COR-L47 (cell line): ENCODE measurements at places on chromosomes 7 and 10.

DNA sequence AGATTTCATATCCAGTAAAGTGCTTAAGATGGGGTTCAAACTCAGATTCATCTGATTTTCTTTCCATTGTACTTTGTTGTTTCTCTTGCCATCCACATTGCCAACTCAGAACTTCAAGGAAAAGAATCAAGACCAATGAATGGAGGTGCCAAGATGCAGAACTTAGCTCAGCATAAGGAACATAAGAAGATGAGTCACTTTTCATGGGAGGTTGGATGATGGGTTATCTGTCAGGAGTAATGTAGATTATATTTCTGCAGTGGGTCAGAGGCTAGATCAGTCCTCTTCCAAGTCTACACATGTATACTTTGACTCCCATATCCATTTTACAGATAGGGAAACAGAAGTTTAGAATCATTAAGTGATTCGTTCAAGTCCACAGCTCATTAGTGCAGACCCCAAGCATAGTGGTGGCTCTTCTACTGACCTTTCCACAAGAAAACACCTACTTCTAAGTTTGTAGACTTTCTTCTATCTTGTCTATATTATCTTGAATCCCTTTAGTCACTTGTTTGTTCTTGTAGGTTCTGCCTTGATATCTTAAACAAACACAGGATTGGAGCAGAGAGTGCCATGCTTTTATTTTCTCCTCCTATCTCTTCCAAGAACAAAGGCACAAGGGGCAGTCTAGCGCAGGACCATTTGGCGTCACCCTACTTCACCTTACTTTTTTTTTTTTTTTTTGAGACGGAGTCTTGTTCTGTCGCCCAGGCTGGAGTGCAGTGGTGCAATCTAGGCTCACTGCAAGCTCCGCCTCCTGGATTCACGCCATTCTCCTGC, 14.0 kb upstream of the ADD3 start:
- no peak for DNase-seq

DNA sequence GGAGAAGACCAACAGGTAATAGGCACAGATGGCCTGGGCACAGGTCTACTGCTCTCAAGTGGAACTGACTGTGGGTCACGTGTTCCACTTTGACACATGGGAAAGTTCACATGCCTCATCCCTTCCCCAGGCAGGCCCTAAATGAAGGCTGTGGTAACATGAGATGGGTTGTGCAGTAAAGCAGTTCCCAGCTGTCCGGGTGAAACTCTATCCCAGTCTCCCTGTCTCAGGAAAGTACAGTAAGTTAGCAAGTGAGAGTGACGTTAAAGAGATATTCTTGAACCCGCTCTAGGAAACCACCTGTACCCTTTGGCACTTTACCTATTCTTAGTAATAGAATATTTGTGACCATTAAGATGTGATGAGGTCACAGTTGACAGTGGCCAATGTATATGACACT, 343.7 kb upstream of the AOAH start:
- no peak for DNase-seq

- DNase-seq = no peak
These were observed 19.8 kb downstream of the TSPAN14 start for GRCh38 chr10:80473692-80474596.

DNA sequence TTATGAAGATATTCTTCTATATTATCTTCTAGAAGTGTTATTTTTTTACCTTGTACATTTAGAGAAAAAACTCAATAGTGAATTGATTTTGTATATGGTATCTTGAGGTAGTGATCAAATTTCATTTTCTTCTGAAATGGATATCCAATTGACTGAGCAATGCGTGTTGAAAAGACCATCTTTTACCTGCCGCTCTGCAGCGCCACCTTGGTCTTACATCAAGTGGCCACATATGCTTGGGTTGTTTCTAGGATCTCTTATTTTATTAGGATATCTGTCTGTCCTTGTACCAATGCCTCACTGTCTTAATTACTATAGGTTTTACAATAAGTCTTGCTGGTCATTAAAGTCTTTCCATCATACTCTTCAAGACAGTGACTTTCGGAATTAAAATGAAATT, 53.0 kb downstream of the CUL2 start:
- DNase-seq = no peak

GRCh38 chr7:112881-113280, 79.5 kb upstream of the FAM20C start:
- DNase-seq = no peak

GRCh38 chr7:75565132-75565837, 73.2 kb downstream of the SPDYE5 start:
- DNase-seq = no peak

GRCh38 chr10:123507298-123507697, 158.9 kb upstream of the GPR26 start:
- DNase-seq = no peak

- DNase-seq = no peak
These were observed 166.2 kb downstream of the AVL9 start for GRCh38 chr7:32661501-32661900.

DNA sequence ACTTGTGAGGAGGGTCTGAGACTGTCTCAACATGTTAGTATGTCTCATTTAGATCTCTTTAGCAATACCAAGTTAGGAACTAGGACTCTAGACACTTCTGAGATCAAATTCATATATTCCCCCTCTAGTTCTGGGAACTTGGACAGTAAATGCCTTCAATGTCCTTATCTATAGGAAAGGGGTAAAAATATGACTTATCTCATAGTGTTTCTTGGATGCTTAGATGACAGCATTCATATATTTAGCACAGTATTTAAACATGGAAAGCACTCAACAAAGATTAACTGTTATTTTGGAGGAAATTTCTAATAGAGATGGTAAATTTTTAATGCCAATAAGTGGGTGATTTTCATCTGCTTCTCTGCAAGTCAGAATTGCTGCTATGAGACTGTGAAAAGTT, 154.6 kb downstream of the CTNNA3 start:
- DNase-seq = no peak

DNA sequence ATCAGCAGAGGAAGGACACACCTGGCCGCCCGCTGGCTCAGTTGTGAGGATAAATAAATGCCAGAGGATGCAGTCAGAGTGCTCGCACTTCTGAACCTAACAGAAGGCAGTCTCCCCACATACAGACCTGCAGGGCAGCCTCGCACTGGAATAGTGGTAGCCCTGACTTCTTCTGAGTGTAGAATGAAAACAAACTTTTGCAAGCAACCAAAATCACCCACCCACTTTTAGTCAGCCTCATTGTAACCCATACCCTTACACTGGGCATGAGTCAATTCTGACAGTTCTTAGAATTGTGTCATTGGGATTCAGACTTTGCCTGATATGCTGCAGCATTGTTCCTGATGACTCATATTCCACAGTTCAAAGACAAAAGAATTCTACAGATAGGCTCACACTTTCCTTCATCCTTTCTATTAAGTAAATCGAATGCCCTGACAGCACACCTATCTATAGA, 167.0 kb upstream of the CDK1 start:
- no peak for DNase-seq

DNA sequence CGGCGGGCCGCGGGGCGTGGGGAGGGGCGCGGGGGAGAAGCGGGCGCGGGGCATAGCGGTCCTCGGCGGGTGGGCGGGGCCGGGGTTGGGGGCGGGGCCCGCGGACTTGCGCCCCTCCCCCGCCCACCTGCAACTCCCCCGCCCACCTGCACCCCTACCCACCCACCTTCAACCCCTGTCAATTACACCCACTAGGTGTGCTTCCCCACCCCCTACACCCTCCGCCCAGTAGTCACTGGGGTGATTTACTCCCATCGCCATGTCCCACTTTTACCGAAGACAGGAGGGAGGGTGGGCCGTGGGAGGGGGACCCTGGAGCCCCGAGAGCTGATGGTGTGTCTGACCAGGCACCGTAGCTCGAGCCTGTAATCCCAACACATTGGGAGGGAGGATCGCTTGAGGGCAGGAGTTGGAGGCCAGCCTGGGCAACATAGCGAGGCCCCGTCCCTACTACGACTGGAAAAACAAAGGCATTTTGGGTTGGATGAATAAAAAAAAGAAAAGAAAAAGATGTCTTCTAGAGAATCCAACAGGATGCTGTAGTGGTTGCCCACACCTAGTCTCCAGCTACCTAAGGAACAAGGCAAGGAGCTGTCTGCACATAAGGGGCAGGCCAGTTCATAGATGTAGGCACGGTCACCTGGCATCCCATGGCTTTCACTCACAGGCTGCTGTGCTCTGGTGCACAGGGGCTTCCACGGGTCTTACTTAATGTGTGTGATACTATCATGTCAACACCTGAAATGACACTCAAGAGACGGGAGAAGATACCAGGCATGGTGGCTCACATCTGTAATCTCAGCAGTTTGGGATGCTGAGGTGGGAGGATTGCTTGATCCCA, 761 bp downstream of the KCTD7 start:
- DNase-seq = no peak

GRCh38 chr7:111900283-111900682, 305.9 kb downstream of the DOCK4 start:
- no peak for DNase-seq

DNA sequence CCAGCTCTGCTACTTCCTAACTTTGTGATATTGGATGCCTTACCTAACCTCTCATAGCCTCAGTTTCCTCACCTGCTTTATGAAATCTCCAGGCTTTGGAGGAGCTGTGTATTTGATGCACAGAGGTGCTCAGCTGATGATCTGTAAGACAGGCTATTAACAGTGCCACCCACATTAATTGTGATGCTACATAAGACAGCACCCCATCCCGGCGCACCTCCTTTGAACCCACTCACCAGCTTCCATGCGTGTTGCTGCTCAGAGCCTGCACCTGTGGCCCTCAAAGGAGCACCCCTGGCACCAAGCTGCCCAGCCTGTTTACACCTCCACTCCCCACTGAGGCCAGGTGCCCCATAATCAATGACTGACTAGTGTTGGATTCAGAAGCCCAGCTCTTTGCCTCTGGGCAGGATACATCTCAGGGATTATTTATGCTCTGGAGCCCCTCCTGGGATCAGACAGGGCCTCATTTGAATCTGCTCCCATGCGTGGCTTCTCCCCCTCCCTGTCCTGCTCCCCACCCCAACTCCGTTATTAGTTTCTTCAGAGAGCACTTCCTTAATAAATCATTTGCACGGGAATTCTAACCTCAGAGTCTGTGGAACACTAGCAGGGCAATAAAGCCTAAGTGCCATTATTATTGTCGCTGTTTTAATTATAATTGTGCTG, 87.7 kb downstream of the GFRA1 start:
- DNase-seq = no peak

GRCh38 chr10:25902002-25902401, 32.0 kb upstream of the MYO3A start:
- no peak for DNase-seq

GRCh38 chr7:1950452-1951158, 280.5 kb downstream of the ELFN1 start:
- DNase-seq = peak; percentile 64

- peak; percentile 19 for DNase-seq
These were observed 75.3 kb upstream of the GRB10 start for GRCh38 chr7:50857804-50858489.

DNA sequence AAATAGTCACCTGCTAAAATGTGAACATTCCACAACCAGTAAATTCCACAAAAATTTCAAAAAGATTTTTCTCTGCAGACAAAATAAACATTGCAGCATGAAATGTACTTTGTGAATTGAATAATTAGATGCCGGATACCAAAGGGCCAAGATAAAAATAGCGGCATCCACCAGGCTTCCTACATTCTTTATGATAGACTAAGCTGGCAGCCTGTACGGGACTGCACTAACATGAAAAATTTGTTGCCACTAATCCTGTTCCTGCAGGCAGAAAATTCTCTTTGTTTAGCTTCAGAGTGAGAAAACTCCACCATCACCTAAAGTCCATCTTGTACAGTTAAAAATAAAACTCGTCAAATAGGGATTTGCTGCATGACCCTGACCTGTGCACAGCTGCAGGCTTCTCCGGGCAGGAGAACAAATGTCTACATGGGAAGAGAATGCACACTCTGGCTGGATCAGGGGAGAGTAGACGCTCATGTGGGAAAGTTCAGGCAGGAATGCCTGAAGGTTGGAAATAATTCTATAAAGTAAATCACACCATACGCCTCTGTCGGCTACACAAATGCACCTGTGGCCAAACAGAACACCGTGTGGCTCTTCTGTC, 15.6 kb upstream of the ADO start:
- DNase-seq = no peak

DNA sequence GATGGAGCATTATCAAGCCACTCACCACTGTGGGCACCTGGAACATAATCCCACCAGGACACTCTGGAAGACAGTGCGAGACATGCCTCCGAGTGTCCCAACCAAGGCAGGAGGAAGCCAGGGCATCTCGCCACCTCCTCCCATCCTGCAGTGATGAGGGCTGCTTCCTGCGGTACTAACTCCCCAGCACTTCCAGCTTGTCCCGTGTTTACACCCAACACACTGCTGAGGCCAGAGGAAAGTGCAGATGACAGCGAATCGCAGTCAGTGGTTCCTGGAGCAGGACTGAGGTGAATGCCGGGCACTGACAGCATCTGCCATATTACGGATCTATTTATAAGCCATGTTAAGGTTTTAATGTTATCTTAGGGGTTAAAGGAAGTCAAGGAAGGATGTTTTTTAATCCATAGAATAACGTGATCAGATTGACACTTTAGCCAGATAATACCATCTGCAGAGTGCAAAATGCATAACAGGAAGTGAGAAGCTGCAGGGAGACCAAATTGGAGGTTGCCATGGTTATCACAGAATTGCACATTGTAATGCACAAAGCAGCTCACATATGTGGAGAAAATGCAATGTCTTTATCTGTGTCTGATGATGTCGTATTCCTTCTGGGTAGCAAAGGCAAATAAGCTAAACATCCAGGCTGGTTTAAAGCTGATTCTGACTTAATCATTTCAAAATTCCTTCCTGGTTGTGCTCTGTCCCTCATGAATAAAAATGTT, 314.1 kb upstream of the C7orf33 start:
- DNase-seq = no peak

DNA sequence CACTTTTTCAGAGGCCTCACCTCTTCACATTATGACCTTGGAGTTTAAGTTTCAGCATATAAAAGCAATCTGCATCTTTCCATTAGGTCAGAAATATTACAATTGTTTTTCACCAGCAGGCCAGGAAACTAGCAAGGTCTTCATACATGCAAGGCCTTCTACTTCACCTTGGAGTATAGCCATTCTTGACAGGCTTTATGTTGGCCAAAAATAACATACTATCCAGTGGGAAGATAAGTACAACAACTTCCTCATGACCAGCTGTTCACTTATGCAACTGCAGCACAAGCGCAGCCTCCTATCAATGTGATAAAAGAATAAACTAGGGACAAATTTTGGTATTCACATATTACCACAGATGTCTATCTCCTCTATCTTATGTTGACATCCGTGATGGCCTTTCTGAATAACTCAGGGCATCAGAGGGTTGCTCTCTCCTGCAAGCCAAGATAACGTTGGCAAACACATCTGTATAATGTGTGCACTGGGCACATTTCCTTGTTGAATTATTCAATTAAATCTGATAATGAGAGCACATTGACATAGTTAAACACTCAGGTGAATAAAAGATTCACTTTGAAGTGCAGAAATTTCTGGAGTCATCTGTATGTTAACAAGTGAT, 239.8 kb downstream of the FZD1 start:
- DNase-seq = no peak
